MCF 10A (cell line): ENCODE measurements at places on chromosomes 3 and 15. TPM values are rescaled to one million over a fixed set of nuclear protein-coding genes. Genes with fewer than 3 reads are reported as not detected.
A peak's percentile ranks its signal among the peaks of the same experiment; 100 is the strongest.

GRCh38 chr15:70494517-70494851, 268.9 kb downstream of the UACA start:
- peak overlapping the region; percentile 55 for H3K27ac ChIP-seq
- H3K4me1 ChIP-seq: peaks cover 37% of the 10 kb centered on the region
- H3K4me3 ChIP-seq: no peak overlapping the region
- no peaks in the 10 kb centered on the region for H3K36me3 ChIP-seq
- DNase-seq: no peak

Gene SLC24A1
- total RNA-seq: 8.2 TPM in 2 replicates

DNA sequence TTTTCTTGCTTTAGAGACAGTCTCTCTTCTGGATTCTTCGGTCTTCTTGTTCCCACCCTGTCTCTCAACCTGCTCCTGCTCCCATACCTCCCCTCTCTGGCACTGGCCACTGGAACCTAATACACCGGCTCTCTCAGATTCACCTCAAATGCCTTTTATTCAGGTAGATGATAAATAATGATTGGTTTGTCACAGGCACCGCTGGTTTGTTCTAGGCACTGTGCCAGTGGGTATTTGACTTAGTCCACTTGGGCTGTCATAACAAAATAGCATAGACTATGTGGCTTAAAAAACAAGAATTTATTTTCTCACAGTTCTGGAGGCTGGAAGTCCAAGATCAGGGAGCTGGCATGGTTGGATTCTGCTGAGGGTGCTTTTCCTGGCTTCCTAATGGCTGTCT, 278.2 kb upstream of the STT3B start:
- H3K27ac ChIP-seq: peak overlapping the region; percentile 46
- H3K4me1 ChIP-seq: peaks cover 6% of the 10 kb centered on the region
- no peak overlapping the region for H3K4me3 ChIP-seq
- H3K27me3 ChIP-seq: no peaks in the 10 kb centered on the region
- DNase-seq: no peak

Gene SLC7A14
- total RNA-seq: not detected in 2 replicates

DNA sequence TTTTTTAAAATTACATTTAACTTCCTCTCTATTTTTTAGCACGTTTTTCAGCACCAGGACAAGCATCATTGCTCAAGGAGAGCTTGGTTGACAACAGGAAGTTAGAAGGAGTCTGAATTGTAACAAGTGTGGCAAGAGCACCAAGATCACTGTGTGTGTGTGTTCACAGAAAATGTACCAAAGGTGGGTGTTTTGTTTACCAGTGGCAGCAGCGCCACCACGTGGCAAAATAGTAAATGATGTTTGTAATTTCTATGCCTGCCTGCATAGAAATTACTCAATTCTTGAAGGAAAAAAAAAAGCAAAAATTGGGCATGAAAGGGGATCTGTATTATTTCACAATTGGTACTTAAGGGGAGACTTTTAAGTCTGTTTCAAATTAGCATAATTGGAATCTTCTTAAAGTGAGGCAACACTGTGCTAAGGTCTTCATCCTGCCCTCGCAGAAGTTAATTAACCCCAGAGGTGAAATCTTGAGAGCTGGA, 7.4 kb upstream of the U2SURP start:
- H3K27ac ChIP-seq: no peak overlapping the region
- peak; percentile 85 for DNase-seq
- H3K27me3 ChIP-seq: no peaks in the 10 kb centered on the region

DNA sequence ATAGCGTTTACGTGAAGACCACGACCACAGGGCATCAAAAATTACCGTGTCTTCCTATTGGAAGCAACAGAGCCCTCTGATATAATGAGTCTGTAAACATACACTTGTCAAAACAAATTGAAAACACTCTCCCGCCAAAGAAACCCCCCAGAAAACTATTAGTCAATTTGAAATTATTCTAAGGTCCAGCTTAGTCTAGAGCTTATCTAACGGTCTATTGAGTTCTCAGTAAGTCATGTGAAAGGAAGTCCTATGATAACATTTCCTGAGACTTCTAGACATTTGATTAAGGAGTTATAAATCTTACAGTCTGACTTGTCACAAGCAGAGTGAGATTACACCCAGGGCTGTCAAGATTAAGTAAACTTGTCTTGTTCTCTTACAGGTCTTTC, 356.3 kb downstream of the FOXP1 start:
- H3K27me3 ChIP-seq: no peaks in the 10 kb centered on the region
- H3K27ac ChIP-seq: no peak overlapping the region
- no peaks in the 10 kb centered on the region for H3K4me1 ChIP-seq
- DNase-seq: no peak
- H3K4me3 ChIP-seq: no peak overlapping the region
- no peaks in the 10 kb centered on the region for H3K36me3 ChIP-seq

- no peaks in the 10 kb centered on the region for H3K27me3 ChIP-seq
- peak overlapping the region; percentile 86 for H3K4me3 ChIP-seq
- H3K4me1 ChIP-seq: peaks cover 9% of the 10 kb centered on the region
- peak; percentile 59 for DNase-seq
Observed at GRCh38 chr15:41661518-41662225, 1.5 kb downstream of the MGA start.

Gene THRB
- 3.8 and 4.2 TPM in 2 replicates for total RNA-seq

Gene PSMD6
- total RNA-seq: 62.7 and 66.0 TPM in 2 replicates

- peaks cover 2% of the 10 kb centered on the region for H3K36me3 ChIP-seq
- H3K4me3 ChIP-seq: no peak overlapping the region
- H3K27me3 ChIP-seq: no peaks in the 10 kb centered on the region
- H3K27ac ChIP-seq: no peak overlapping the region
Observed at GRCh38 chr15:44328135-44328534, 39.6 kb downstream of the GOLM2 start.

Gene HCN4
- not detected in 2 replicates for total RNA-seq

GRCh38 chr15:91970142-91970541, 116.6 kb downstream of the SLCO3A1 start:
- H3K36me3 ChIP-seq: no peaks in the 10 kb centered on the region
- peak overlapping the region; percentile 23 for H3K27ac ChIP-seq
- peak; percentile 64 for DNase-seq
- no peaks in the 10 kb centered on the region for H3K27me3 ChIP-seq

DNA sequence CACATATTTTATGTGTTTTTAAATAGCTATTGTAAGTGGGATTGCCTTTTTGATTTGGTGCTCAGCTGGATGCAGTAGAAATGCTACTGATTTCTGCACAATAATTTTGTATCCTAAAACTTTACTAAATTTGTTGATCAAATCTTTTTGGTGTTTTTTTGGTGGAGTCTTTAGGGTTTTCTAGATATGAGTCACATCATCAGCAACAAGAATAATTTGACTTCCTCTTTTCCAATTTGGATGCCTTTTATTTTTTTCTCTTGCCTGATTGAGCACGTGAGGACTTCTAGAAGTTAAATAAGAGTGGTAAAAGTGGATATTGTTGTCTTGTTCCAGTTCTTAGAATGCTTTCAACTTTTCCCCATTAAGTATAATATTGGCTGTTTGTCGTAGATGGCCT, 51.3 kb downstream of the TLNRD1 start:
- H3K27ac ChIP-seq: no peak overlapping the region
- no peaks in the 10 kb centered on the region for H3K4me1 ChIP-seq
- H3K4me3 ChIP-seq: no peak overlapping the region
- no peaks in the 10 kb centered on the region for H3K27me3 ChIP-seq
- no peak for DNase-seq

DNA sequence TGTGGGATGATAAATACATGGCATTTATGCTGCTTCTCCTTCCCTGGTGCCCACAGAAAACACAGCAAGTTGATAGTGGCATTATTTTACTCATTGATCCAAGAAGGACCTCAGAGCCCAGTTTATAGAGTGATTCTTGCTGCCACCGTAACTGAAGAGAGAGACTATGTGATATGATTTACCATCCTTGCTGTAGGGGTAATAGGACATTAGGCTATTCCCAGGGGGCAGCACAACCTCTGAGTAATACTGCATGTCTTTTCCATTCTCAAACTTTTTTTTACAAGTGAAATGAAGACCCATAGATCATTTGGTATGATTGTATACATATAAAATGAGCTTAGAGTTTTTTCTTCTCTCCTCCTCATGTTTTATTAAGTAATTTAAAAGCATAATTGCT, 136.4 kb downstream of the ABI3BP start:
- DNase-seq: no peak
- H3K4me3 ChIP-seq: no peak overlapping the region
- H3K36me3 ChIP-seq: no peaks in the 10 kb centered on the region
- H3K27me3 ChIP-seq: no peaks in the 10 kb centered on the region
- no peaks in the 10 kb centered on the region for H3K4me1 ChIP-seq

Gene CELSR3
- 17.6 and 21.5 TPM in 2 replicates for total RNA-seq

DNA sequence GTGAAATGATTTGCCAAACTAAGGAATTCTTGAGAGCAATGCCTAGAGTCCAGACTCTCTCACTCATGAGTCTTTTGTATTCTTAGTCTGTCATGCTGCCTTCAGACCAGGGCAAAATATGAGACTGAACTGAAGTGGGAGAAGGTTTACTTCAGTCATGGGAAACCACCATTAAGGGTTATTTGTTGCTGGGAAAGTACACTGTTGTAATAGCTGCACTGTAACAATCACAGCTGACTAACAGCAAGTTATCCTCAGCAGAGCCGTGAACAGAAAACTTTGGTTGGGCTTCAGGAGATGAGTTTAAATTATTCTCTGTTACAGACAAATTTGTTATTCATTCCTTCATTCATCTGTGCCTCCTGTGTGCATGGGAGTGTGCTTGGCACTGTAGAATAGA, 258.5 kb downstream of the ROBO2 start:
- no peak overlapping the region for H3K27ac ChIP-seq
- no peaks in the 10 kb centered on the region for H3K36me3 ChIP-seq

DNA sequence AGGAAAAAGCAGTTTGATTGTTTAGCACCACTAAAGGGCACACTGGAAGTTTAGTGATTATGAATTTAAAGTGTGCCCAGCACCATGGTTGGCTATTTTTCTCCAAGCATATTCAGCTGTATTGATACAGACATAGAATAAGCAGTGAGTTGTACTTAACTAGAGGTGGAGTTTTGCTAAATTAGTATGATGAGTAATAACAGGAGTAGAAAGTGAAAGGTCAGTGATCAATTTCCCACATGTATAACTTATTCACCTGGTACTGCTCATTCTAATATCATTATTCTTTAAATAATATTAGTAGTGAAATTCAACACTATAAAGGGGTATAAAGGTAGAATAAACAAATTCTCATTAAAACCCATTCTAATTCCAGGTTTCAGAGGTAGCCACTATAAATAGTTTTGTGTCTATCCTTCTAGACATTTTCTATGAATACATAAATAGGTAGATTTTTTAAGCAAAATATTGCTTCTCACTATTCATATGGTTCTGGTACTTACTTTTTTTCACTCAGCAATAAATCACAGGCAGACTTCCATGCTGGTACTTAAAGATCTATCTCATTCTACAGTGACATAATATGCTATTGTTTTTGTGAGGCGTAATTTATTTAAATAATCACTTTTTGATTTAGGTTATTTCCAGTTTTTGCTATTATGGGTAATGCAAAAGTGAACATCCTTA, 732.9 kb downstream of the VGLL3 start:
- no peak for DNase-seq
- H3K4me1 ChIP-seq: no peaks in the 10 kb centered on the region
- H3K27ac ChIP-seq: no peak overlapping the region
- no peak overlapping the region for H3K4me3 ChIP-seq
- H3K27me3 ChIP-seq: peaks cover 41% of the 10 kb centered on the region

Gene MAGEF1
- total RNA-seq: 34.5 and 41.2 TPM in 2 replicates

Gene PPP1R14D
- not detected in 2 replicates for total RNA-seq

- no peak overlapping the region for H3K27ac ChIP-seq
- no peaks in the 10 kb centered on the region for H3K4me1 ChIP-seq
- H3K36me3 ChIP-seq: no peaks in the 10 kb centered on the region
- H3K4me3 ChIP-seq: no peak overlapping the region
- no peaks in the 10 kb centered on the region for H3K27me3 ChIP-seq
- peak; percentile 57 for DNase-seq
Observed at GRCh38 chr15:59741274-59741906, 52.3 kb upstream of the BNIP2 start.

Gene ADAMTS17
- total RNA-seq: 4.0 and 7.7 TPM in 2 replicates
